ENCODE measurements at places on chromosomes 2 and 18.

DNA sequence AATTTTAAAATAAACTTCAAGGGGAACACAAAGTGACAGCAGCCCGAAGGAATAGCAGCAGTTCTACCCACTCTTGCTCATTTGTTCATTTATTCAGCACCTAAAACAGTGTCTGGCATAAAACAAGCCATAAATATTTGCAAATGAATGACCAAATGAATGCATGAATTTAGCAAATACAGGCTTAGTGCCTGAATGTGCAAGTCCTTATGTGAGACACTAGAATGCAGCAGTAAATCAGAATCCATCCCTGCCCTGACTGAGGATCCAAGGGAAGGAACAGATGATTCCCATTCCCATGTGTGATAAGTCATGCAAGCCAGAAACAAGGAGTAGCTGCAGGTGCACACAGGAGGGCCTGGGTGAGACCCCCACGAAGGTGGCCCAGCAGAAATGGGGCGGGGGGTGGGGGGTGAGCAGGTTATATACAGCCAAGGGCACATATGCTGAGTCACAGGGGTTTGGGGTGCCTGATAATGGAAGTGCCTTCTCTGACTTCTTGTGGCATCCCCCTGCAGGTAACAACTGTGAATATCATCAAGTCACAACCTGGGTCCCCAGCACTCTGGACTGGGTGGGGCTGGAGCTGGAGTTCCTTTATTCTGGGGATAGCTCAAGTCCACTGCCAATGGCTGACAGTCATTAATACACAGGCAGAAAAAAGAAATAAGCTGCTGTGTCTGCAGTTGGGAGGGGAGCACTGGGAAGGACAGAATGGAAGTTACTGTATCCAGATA is 311.9 kb downstream of the TXNL1 start:
- no peak for DNase-seq

DNA sequence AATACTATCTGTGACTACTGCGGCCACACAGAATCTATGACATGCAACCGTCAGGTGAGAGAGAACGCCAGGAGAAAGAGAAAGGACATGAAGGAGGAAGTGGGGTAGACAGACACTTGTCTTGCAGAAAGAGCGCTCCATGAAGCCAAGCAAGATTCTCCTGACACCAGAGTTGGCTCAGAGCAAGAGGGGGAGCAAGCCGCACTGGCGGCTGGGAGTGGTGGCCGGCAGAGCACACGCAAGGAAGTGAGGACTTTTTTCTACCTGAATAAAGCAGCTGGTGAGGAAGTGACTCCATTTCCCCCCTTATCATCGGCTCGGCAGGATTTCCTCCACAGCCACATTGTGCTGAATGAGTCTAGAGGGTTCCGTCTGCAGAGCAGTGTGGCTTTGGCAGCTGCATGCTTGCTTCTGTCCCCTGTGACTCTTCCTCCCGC is 181.6 kb downstream of the BCL2 start:
- DNase-seq: no peak

- no peak for DNase-seq
Measured at GRCh38 chr2:159982842-159983785, 79.3 kb downstream of the PLA2R1 start.

DNA sequence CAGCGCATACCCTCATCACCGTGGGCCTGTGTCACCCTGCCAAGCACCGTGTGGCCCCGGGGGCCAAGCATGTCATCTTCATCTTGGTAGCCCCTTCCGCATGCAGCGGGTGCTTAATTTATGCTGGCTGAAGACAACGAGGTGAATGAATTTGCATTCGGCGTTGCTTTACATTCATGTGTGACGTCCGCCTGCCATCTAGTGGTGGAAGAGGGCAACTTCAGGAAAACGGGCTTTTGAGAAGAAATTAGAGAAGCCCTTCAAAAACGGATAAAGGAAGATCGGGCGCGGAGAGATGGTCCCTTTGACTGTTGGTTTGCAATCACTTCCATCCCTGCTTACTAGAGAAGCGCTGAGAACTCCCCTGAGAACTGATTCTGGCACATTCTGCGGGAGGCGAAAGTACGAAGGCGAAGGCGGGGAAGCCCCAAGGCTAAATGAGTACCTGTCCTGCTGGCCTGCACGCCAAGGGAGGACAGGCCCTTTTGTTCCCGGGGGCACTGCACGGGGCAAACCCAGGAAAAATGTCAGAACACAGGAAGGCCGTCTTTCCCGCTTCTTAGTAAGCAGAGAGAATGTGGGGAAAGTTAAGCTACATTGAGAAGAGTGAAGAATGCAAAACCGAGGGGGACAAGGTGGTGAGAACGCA is 145.9 kb downstream of the ZNF516 start:
- DNase-seq: peak; percentile 76

DNA sequence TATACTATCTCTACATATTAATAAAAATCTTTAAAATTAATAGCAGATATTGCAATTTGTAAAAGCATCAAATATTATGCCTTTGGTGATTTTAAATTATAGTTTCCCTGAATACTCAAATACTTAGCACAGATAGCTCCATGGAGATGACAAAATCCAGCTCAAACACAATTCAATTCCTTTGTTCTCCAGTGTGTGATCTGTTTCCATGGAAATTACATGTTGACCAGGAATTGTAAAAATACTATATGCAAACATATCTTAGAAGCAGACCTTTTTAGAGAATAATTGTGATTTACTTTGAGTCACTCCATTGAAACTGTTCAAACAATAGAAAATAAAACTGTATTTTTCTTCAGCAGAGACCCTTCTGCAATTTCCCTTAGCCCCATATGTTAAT is 68.3 kb downstream of the FAM161A start:
- DNase-seq: peak; percentile 80

DNA sequence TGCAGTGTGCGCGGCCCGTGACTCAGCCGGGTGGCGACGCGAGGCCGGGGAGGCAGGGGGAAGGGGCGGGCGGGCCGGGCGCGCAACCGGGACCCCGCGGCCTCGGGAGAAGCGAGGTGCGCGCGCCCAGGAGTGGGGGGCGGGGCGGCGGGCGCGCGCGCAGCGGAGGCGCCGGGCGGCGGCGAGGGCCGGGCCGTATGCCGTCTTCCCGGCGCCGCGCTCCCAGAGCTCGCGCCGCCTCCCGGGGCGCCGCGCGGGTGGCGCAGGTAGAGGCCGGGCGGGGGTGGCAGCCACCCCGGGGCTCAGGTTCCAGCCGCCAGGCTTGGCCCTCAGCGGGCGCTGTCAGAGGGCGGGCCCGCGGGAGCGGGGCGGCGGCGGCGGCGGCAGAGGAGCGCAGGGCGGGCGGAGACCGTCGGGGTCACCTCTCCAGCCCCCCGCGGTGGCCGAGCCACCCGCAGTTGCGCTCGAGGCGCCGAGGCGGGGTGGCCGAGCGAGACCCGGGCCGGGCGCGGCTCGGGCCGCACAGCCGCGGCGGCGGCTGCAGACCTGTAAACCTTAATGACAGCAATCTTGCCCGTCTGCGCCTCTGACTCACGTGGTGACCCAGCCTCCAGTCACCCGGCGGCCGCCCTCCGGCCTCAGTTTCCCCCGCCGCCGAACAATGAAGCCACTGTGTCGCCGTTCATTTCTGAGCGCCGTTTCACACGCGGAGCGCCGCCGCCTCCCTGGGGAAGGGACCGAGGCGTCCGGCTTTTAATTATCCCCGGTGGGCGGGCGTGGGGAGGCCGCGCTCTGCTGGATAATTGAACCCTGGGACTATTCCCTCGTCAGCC is 25.3 kb upstream of the SMAD7 start:
- DNase-seq: peak; percentile 58

GRCh38 chr18:22536558-22536957 is 118.8 kb upstream of the CTAGE1 start:
- no peak for DNase-seq

- DNase-seq: no peak
Measured at GRCh38 chr2:186460465-186460864, 25.6 kb upstream of the ZC3H15 start.

DNA sequence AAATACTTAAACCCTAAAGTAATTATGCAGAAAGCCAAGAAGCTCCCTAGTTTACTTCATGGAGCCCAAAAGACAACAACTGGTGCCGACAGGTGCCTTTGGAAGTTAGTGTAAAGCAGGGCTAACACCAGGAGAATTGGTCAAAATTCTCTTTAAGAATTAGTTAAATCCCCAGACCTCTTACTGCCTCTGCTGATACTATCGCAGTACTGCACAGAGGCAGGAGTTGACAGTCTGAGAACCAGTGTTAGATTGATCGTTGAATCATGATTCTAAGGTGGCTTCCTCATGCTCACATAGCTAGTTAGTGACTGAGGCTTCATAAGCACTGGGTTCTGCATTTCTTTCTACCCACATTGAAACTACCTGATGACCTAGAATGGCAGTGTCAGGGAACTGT is 445.0 kb downstream of the XIRP2 start:
- no peak for DNase-seq

DNA sequence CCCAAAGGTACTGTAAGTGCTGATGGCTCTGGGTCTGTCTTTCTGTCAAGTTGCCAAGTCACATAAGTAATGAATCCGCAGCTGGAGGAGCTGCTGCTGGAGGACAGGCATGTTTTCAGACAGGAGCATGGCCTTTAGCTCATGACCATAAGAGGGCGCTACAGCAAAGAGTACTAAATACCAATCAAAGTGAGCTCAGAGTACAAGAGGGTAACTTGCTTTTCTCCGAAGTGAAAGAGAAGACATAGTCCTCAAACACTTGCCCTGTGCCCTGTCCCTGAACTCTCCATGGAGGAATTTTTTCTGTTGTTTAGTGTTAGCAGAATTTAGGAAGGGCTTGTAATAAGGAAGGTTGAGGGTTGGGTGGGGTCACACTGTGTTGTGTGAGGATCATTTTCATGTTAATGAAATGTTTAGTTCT is 58.0 kb upstream of the EML6 start:
- no peak for DNase-seq

GRCh38 chr2:165253178-165253577 is 14.0 kb downstream of the SCN2A start:
- no peak for DNase-seq

DNA sequence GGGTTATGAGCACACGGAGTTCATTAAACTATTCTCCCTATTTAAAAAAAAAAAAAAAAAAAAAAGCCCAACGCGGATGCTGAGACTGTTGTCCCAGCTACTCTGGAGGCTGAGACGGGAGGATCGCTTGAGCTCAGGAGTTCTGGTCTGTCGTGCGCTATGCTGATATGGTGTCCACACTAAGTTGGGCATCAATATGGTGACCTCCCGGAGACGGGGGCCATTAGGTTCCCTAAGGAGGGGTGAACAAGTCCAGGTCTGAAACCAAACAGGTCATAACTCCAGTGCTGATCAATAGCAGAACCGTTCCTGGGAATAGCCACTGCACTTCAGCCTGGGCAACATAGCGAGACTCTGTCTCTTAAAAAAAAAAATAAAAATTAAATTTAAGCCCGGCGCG is 12.9 kb upstream of the ANKRD53 start:
- no peak for DNase-seq

DNA sequence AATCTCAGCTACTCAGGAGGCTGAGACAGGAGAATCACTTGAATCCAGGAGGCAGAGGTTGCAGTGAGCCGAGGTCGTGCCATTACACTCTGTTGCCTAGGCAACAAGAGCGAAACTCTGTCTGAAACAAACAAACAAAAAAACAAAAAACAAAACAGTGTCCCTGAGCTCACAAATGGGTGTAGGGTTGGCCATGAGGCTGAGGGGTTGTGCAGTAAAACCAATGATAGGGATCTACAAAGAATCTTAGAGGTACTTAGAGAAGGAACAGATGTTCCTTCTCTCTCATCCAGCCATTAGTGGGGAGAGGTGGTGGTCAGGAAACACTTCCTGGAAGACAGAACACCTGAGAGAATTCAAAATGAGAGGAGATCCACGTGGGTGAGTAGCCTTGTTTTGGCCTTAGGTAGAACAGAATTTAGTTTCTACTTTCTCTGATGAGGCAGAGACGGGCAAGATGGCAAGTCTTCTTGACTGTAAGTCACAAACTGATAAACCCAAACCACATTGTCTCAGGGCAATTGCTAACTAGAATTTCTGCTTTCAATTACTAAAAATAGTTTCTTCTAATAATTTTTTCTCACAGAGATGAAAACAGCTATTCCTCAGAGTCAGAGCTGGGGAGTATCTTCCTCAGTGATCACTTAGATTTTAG is 61.5 kb upstream of the PPM1B start:
- DNase-seq: no peak

DNA sequence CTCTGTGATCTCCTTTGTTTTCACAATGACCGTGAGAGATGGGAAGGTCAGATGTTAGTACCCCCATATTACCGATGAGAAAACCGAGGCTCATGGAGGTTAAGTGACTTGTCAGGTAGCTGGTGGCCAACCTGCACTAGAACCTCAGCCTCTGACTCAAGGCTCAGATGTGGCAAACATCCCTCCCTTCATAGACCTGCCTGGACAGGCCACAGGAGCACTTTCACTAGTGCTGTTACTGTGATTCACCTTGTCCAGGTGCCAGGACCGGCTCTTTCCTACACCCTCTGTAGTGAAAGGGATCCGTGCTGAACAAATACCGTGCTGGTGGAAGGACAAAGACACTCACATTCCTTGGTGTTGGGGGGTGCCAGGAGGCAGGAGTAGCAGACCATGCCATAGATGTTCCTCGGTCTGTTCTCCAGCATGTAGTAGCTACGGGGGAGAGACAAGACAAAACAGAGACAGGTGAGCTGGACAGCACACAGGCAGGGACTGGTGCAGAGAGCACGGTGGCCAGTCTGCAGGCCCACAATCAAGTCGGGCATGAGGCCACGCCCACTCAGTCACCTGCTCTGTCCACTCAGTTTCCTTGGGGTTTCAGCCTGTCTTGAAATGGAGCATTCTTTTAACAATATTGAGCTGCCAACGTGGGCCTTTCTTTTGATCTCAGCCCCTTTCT is 65.9 kb downstream of the EDAR start:
- DNase-seq: no peak

GRCh38 chr18:74501386-74501785 is 5.2 kb downstream of the CNDP2 start:
- no peak for DNase-seq

DNA sequence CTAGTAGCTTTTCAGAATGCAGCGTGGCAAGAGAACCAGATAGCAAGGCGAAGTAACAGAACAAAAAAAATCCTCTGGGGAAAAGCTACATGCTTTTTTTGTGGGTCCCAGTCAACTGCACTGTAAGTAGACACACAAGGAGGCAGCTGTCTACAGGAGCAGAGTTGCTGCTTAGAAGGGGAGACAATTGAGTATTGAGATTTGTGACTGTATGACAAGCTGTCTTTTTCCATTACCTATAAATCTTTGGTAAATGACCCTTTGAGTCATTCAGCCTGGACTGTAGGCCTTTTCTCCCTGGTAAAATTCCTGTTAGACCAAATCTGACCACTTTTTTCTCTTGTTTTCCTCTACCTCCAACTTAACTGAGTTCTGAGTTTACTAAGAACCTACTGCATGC is 144.1 kb upstream of the FOSL2 start:
- no peak for DNase-seq

- DNase-seq: no peak
Measured at GRCh38 chr18:27073404-27073830, 111.7 kb downstream of the CHST9 start.

DNA sequence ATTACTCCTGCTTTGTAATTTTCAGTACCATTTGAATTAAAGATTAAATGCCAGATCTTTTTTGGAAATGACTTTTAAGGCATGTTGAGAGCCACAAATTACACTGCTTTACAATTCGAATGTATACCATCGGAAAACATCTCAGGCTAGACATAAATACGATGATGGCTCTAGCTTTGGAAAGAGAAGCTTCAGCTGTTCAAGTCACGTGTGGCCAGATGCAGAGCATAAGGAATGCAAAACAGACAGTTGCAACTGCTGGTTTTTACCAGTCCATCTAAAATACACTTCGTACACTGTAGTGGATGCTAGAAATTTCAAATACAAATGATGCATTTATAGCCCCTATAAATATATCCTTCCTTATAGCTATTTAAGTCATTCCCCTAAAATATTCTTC is 8.0 kb downstream of the ZNF516 start:
- no peak for DNase-seq
